ENCODE measurements at places on chromosomes 5 and 9. TPM values are rescaled to one million over a fixed set of nuclear protein-coding genes. Genes with fewer than 3 reads are reported as not detected.

Gene KLF9
- total RNA-seq: 0.75 TPM

Gene HAVCR2
- 0.87 TPM for total RNA-seq

Gene SLC24A2
- not detected for total RNA-seq

Gene PCDHA2
- total RNA-seq: 0.03 TPM
